ENCODE measurements at places on chromosomes 1 and 21. TPM values are rescaled to one million over a fixed set of nuclear protein-coding genes. Genes with fewer than 3 reads are reported as not detected.

DNA sequence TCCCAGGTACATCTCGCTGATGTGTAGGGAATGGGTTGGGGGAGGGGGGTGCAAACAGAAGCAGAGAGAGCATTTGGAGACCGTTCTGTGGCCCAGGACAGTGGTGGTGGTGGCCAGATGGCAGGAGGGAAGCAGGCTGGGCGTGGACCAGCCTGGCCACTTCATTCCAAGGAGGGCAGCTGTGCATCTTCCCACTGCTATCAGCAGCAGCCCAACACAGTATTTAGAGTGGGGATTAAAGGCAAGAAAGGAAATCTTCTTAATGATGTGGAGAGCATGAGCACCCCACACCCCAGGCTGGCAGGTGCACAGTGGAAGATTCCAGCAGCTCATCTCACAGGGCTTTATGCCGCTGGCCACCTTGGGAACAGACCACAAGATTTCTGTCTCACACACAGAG is 198.7 kb downstream of the NPHP4 start:
- H3K4me3 ChIP-seq: no peak overlapping the region
- no peaks in the 10 kb centered on the region for H3K36me3 ChIP-seq
- H3K27ac ChIP-seq: no peak overlapping the region
- DNase-seq: no peak
- H3K4me1 ChIP-seq: no peaks in the 10 kb centered on the region

DNA sequence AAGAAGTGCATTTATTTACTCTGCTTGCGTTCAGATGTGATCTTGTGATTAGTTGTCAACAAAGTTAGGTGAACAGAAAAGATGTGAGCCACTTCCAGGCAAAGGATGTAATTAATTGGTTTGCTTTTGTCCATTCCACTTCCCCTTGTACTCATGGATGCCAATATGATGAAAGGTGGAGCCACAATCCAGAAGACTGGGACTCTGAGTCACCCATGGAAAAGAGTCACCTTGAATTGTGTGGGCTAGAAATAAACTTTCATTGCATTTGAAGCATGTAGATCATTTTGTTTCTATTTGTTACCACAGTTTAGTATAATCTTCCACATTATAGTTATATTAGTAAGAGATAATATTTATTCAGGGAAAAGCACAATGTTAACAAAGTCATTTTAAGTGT is 684.2 kb downstream of the LTN1 start:
- no peak overlapping the region for H3K27ac ChIP-seq
- no peaks in the 10 kb centered on the region for H3K36me3 ChIP-seq
- H3K27me3 ChIP-seq: no peaks in the 10 kb centered on the region
- no peak overlapping the region for H3K4me3 ChIP-seq
- DNase-seq: no peak

Gene NES
- not detected for polyA plus RNA-seq

GRCh38 chr1:196407358-196408051 is 200.7 kb downstream of the KCNT2 start:
- H3K36me3 ChIP-seq: no peaks in the 10 kb centered on the region
- H3K4me1 ChIP-seq: no peaks in the 10 kb centered on the region
- no peak overlapping the region for H3K27ac ChIP-seq
- H3K4me3 ChIP-seq: no peak overlapping the region
- no peak for DNase-seq
- H3K27me3 ChIP-seq: no peaks in the 10 kb centered on the region

GRCh38 chr1:248821101-248821500 is 4.6 kb downstream of the SH3BP5L start:
- peaks cover 88% of the 10 kb centered on the region for H3K4me1 ChIP-seq
- no peaks in the 10 kb centered on the region for H3K27me3 ChIP-seq
- peak; percentile 4 for DNase-seq
- no peak overlapping the region for H3K4me3 ChIP-seq
- H3K27ac ChIP-seq: no peak overlapping the region

DNA sequence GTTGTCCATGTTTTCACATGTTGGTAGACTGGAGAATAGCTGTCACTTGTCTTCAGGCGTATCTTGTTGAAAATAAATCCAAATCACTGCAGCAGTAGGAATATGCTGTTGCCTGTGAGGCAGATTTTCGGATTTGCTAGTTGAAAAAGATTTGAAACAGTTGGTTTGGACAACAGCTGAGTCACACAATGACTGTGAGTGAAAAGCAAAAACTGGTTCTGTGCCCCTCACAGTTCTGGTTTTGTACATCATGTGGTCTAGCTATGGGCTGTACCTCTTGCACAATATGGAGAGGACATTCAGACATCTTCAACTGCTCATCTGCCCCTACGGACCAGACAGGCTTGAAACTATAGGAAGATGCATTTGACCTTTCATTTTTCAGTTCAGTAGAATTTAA is 1.8 kb downstream of the ARF1 start:
- H3K27me3 ChIP-seq: no peaks in the 10 kb centered on the region
- peaks cover 70% of the 10 kb centered on the region for H3K4me1 ChIP-seq
- H3K27ac ChIP-seq: no peak overlapping the region
- peak overlapping the region; percentile 91 for H3K4me3 ChIP-seq
- no peak for DNase-seq
- H3K36me3 ChIP-seq: peaks cover 8% of the 10 kb centered on the region

DNA sequence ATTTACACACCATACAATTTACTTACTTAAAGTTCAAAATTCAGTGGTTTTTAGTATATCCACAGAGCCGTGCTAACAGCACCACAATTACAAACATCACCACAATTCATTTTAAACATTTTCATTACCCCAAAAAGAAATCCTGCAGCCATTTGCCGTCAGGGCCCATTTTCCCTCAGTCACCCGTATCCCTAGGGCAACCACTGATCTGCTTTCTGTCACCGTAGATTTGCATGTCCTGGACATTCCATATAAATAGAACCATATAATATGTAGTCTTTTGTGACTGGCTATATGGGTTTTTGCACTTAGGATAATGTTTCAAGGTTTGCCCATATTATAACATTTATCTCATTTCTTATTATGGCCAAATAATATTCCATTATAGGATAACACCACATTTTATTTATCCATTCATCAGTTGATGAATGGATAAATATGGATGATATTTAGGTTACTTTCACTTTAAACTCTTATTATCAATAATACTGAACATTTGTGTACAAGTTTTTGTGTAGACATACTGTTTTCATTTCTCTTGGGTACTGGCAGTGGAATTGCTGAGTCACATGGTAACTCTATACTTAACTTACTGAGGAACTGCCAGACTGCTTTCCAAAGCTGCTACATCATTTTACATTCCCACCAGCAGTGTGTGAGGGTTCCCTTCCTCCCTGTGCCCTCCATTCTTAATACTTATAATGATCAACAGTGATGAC is 68.9 kb downstream of the ST3GAL3 start:
- no peaks in the 10 kb centered on the region for H3K4me1 ChIP-seq
- no peaks in the 10 kb centered on the region for H3K36me3 ChIP-seq
- H3K27ac ChIP-seq: no peak overlapping the region

Gene PLCH2
- 24.4 TPM for polyA plus RNA-seq

Gene UBL4B
- polyA plus RNA-seq: not detected

- no peak overlapping the region for H3K4me3 ChIP-seq
- H3K27me3 ChIP-seq: no peaks in the 10 kb centered on the region
- no peaks in the 10 kb centered on the region for H3K4me1 ChIP-seq
- H3K27ac ChIP-seq: no peak overlapping the region
- DNase-seq: no peak
Measured at GRCh38 chr1:248611883-248612414, 14.4 kb upstream of the OR2T10 start.

- H3K36me3 ChIP-seq: no peaks in the 10 kb centered on the region
- peaks cover 5% of the 10 kb centered on the region for H3K27me3 ChIP-seq
- no peak for DNase-seq
- no peak overlapping the region for H3K4me3 ChIP-seq
- no peak overlapping the region for H3K27ac ChIP-seq
Measured at GRCh38 chr1:182700351-182700709, 15.9 kb upstream of the RGS8 start.

GRCh38 chr1:42364542-42364941 is 16.1 kb upstream of the RIMKLA start:
- H3K36me3 ChIP-seq: no peaks in the 10 kb centered on the region
- H3K27ac ChIP-seq: no peak overlapping the region
- no peak overlapping the region for H3K4me3 ChIP-seq
- H3K27me3 ChIP-seq: peaks cover 4% of the 10 kb centered on the region

Gene MRPL20
- 59.3 TPM for polyA plus RNA-seq

GRCh38 chr1:231207437-231207836 is 33.6 kb upstream of the GNPAT start:
- H3K4me3 ChIP-seq: no peak overlapping the region
- no peak for DNase-seq
- H3K27me3 ChIP-seq: no peaks in the 10 kb centered on the region
- no peaks in the 10 kb centered on the region for H3K36me3 ChIP-seq
- no peak overlapping the region for H3K27ac ChIP-seq
- peaks cover 12% of the 10 kb centered on the region for H3K4me1 ChIP-seq

DNA sequence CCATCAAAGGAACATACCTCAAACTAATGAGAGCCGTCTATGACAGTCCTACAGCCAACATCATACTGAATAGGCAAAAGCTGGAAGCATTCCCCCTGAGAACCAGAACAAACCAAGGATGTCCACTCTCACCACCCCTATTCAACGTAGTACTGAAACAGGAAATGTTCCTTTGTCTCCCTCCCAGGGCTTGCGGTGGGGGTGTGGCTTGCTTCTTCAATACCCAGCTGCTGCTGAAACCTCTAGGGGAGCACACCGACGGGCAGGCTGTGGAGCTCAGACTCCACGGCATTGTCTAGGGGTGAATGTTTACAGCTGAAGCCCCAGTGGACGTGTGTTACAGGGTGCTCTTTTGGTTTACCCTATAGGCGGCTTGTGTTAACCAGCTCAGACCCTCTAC is 30.5 kb upstream of the B3GALT2 start:
- H3K36me3 ChIP-seq: peaks cover 33% of the 10 kb centered on the region
- no peak overlapping the region for H3K4me3 ChIP-seq
- H3K27ac ChIP-seq: no peak overlapping the region
- H3K27me3 ChIP-seq: no peaks in the 10 kb centered on the region
- no peaks in the 10 kb centered on the region for H3K4me1 ChIP-seq

Gene IVL
- polyA plus RNA-seq: not detected

- DNase-seq: no peak
- no peaks in the 10 kb centered on the region for H3K36me3 ChIP-seq
- peaks cover 6% of the 10 kb centered on the region for H3K4me1 ChIP-seq
- H3K27me3 ChIP-seq: no peaks in the 10 kb centered on the region
- H3K4me3 ChIP-seq: no peak overlapping the region
Measured at GRCh38 chr1:244346972-244347618, 104.6 kb downstream of the ADSS2 start.

- H3K4me3 ChIP-seq: no peak overlapping the region
- H3K27me3 ChIP-seq: peaks cover under 1% of the 10 kb centered on the region
- H3K4me1 ChIP-seq: peaks cover under 1% of the 10 kb centered on the region
- no peak overlapping the region for H3K27ac ChIP-seq
Measured at GRCh38 chr1:87197156-87197555, 131.5 kb upstream of the LMO4 start.

DNA sequence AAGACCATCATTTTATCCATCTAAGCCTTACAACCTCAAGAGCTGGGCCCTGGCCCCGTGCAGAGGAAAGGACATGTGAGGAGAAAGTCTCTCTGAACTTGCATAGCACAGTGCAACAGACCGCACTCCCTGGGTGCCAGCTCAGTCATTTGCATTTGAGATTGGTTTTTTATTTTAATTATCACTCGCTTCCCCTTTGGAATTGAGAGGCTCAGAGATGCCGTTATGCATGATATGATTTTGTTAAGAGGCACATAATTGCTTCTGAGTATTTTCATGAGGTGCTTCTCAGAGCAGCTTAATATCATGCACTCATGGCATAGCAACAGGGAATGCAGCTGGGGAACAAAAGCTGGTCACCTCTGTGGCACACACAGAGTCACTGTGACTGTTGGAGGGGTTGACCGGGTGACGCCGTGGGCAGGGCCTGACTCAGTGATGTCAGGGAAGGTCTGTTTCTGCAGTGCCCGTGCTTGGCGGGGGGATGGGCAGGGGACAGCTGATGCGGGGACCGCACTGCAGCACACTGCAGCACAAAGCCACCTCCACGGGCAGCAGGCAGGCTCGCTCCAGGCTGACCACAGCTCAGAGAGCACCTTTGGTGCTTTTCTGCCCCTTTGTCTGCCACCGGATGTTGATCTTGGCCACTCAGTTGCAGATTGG is 43.2 kb upstream of the VAMP3 start:
- no peak overlapping the region for H3K4me3 ChIP-seq
- H3K36me3 ChIP-seq: no peaks in the 10 kb centered on the region
- no peak overlapping the region for H3K27ac ChIP-seq
- H3K4me1 ChIP-seq: peaks cover 7% of the 10 kb centered on the region
- no peak for DNase-seq
